ENCODE measurements at places on chromosomes 3 and 15. TPM values are rescaled to one million over a fixed set of nuclear protein-coding genes. Genes with fewer than 3 reads are reported as not detected.

DNA sequence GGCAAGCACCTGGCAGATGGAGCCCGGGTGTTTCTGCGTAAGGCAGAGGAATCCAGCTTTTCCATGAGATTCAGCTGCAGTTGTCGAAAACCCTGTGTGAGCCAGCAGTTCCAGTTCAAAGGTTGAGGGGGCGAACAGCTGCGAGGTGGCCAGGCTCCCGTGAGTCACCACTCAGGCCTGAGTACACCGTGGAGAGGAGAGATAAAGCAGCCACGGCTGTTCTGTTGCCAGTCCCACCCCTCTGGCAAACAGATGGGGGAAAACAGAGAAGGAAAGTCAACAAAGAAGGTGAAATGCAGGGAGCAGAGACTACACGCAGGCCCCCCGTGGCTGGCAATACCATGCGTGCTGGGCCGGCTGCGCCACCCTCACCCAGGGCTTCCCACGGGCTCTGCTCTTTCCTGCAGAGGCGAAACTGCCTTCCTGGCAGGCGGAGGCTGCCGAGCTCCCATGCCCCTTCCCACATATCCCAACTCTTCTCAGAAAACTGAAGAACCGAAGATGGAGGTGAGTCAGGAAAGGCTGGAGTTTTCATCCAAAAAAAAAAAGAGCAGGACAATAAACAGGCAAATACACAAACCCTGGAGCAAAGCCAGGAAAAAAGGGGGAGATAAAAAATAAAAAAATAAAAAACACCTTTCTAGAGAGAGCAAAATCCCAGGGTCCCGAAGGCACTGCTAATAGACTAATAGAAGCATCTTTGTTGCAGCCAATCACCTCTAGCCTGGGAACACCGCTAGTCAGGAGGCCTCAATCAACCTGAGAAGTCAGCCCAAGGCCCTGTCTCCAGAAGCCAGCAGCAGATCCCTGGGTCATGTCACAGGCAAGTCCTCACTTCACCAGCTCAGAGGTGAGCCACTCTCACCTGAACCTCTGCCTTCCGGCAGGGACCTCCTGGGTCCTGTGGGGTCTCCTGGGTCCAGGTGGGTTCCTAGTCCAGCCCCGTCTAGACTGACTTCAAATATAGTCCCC, 37.7 kb downstream of the FAM174B start:
- peak; percentile 90 for DNase-seq
- peaks cover 43% of the 10 kb centered on the region for H3K4me1 ChIP-seq
- H3K4me3 ChIP-seq = no peak overlapping the region
- peak overlapping the region; percentile 96 for H3K27ac ChIP-seq
- no peaks in the 10 kb centered on the region for H3K36me3 ChIP-seq

DNA sequence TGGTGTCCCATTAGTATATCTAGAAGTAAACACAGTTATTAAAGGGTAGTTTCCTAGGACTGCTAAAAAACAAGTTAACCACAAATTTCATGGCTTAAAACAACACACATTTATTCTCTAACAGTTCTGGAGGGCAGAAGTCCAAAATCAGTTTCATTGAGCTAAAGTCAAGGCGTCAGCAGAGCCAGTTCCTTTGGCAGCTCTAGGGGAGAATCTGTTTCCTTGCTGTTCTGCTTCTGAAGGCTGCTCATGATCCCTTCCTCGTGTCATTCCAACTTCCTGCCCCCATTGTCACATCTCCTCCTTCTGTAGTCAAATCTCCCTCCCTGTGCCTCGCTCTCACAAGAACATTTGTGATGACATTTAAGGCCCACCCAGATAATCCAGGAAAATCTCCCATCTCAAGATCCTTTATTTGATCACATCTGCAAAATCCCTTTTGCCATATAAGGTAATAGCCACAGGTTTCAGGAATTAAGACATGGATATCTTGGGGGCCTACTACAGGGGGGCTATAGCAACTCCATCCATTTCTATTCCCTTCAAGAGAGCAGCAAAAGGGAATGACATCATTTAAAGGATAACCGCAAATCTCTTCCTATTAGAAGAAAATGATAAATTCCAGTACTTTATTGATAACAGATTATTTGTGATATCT, 50.1 kb downstream of the GPR176 start:
- H3K36me3 ChIP-seq = no peaks in the 10 kb centered on the region
- no peak overlapping the region for H3K4me3 ChIP-seq
- H3K4me1 ChIP-seq = no peaks in the 10 kb centered on the region
- H3K27ac ChIP-seq = no peak overlapping the region

GRCh38 chr3:129940086-129940485, 34.4 kb upstream of the TRH start:
- no peaks in the 10 kb centered on the region for H3K36me3 ChIP-seq
- no peak for DNase-seq
- no peak overlapping the region for H3K4me3 ChIP-seq
- H3K27ac ChIP-seq = no peak overlapping the region
- H3K4me1 ChIP-seq = no peaks in the 10 kb centered on the region

- no peak overlapping the region for H3K27ac ChIP-seq
- peaks cover 13% of the 10 kb centered on the region for H3K4me1 ChIP-seq
- no peaks in the 10 kb centered on the region for H3K36me3 ChIP-seq
- no peak overlapping the region for H3K4me3 ChIP-seq
- no peak for DNase-seq
Observed at GRCh38 chr15:31264559-31265089, 62.0 kb upstream of the KLF13 start.

GRCh38 chr15:46872286-46872980, 844.9 kb upstream of the SEMA6D start:
- no peak overlapping the region for H3K27ac ChIP-seq
- no peak for DNase-seq
- H3K4me3 ChIP-seq = no peak overlapping the region
- H3K36me3 ChIP-seq = no peaks in the 10 kb centered on the region
- no peaks in the 10 kb centered on the region for H3K4me1 ChIP-seq
- H3K27me3 ChIP-seq = no peaks in the 10 kb centered on the region

- H3K27ac ChIP-seq = no peak overlapping the region
- no peak for DNase-seq
- H3K4me1 ChIP-seq = no peaks in the 10 kb centered on the region
- H3K36me3 ChIP-seq = no peaks in the 10 kb centered on the region
- peaks cover 6% of the 10 kb centered on the region for H3K27me3 ChIP-seq
Observed at GRCh38 chr15:26842391-26842790, 24.5 kb upstream of the GABRA5 start.

- H3K27ac ChIP-seq = no peak overlapping the region
- no peaks in the 10 kb centered on the region for H3K4me1 ChIP-seq
- no peaks in the 10 kb centered on the region for H3K36me3 ChIP-seq
- H3K4me3 ChIP-seq = no peak overlapping the region
- DNase-seq = no peak
Observed at GRCh38 chr3:100882571-100882984, 110.6 kb downstream of the ABI3BP start.

DNA sequence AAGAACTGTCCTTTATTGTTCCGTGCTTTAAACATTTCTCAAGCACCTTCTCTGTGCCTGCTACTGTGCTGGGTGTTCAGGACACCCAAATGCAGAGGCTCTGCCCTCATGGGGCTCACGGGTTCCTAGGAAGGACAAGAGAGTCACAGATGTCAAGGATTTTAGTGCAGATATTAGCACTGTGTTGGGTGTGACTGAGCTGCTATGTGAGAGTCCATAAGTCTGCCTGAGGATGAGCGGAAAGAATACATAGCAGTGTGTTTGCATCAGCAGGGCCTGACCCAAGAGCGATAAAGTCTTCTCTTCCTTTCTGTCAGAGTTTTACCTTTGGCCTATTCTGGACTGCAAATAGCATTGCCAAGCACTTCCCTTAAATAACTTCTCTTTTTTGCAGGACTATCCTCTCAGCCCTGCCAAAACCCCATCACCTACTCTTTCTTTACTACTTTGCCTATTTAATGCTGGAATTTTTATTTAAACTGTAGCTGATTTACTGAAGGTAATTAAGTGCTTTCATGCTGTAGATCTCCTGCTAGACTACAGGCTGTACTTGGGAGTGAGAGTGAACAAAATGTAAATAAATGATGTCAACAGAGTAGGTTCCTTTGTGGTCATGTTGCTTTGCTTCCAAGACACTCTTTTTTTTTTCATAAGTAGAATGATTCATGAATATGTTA, 459.4 kb upstream of the TPRG1 start:
- H3K27me3 ChIP-seq = no peaks in the 10 kb centered on the region
- peaks cover 12% of the 10 kb centered on the region for H3K4me1 ChIP-seq
- H3K27ac ChIP-seq = peak overlapping the region; percentile 79
- peak; percentile 50 for DNase-seq
- H3K36me3 ChIP-seq = no peaks in the 10 kb centered on the region
- H3K4me3 ChIP-seq = no peak overlapping the region

The GOLGA8T gene
- not detected for total RNA-seq

The PARP15 gene
- total RNA-seq = 0.32 TPM

The ATG3 gene
- 40.7 TPM for total RNA-seq

The GPR15 gene
- total RNA-seq = not detected

The SNTN gene
- total RNA-seq = not detected

The CLRN1 gene
- total RNA-seq = not detected

Measured in hepatocyte (in vitro differentiated cells).